ENCODE measurements at places on chromosomes 13 and 19.

GRCh38 chr19:10580979-10581631 is 6.0 kb downstream of the AP1M2 start:
- peak; percentile 94 for DNase-seq

GRCh38 chr19:15584541-15585115 is 30.4 kb upstream of the CYP4F8 start:
- peak; percentile 82 for DNase-seq

DNA sequence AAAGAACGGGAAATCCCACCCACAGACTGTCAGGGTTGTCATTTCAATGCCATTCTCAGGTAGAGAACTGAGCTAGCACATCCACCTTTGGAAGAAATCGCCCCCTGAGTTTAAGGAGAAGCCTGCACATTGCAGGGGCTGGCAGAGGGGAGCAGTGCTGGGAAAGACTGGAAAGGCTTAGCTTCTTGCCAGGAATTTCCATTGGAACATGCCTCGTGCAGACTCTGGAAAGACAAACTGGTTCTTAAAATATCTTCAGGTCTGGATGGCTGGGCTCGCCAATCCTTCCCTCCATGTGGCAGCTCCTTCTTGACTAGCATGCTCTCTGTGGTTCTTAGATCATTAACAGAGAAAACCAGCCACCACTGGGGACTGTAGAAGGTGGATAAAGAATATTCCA is 414.1 kb downstream of the TSHZ3 start:
- no peak for DNase-seq

GRCh38 chr19:46015687-46016425 is 7.0 kb downstream of the PGLYRP1 start:
- DNase-seq, result peak; percentile 22

DNA sequence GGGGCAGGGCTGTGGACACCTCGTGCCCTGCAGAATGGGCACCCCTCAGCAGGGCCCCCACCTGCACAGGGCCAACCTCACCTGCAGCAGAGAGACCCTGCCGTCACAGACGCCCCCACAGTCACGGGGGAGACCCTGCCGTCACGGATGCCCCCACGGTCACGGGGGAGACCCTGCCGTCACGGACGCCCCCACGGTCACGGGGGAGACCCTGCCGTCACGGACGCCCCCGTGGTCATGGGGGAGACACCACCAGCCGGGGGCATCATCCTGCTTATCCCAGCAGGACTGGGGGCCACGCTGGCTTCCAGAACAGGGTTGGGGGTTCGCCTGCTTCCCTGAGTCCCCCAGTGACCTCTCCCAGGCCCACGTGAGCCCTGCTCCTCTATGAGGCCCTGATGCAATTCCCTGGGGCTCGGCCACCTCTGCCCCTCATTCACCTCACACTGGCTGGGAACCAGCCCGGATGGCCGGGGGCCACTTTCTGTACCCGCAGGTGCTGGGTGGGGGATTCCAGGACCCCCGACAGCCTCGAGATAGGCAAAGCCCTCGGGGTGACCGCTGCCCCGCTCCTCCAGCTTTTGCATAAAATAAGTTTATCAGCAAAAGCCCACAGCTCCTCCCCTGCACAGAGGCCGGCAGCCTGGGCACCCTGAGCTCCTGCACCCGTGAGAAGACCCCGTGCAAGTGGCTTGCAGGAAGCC is 23.6 kb downstream of the SBNO2 start:
- DNase-seq, result no peak

- DNase-seq, result peak; percentile 68
Observed at GRCh38 chr19:47124937-47125668, 5.5 kb upstream of the SAE1 start.

- no peak for DNase-seq
Observed at GRCh38 chr13:25473864-25474263, 102.1 kb downstream of the ATP8A2 start.

- peak; percentile 78 for DNase-seq
Observed at GRCh38 chr19:1825909-1826556, 14.0 kb upstream of the ATP8B3 start.

DNA sequence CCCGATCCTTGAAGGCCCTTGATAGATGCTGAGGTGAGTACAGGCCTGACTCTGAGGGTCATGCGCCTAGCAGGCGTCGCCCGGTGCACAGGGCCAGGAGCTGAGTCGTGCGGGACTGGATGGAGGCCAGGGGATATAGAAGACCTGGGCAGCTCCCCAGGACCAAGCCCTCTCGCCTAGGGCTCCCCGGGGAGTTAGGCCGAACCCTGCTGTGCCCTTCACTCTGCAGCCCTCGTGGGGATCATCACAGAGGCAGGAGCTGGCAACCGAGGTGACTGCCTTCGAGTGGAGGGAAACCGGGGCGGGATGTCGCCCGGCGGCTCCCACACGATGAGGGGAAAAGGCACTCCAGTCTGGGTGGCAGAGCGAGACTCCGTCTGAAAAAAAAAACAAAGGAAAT is 11.7 kb downstream of the CSNK1G2 start:
- peak; percentile 72 for DNase-seq
